IPS DF 6.9 (cell line): ENCODE measurements at places on chromosomes 7 and 10.
A peak's percentile ranks its signal among the peaks of the same experiment; 100 is the strongest.

DNA sequence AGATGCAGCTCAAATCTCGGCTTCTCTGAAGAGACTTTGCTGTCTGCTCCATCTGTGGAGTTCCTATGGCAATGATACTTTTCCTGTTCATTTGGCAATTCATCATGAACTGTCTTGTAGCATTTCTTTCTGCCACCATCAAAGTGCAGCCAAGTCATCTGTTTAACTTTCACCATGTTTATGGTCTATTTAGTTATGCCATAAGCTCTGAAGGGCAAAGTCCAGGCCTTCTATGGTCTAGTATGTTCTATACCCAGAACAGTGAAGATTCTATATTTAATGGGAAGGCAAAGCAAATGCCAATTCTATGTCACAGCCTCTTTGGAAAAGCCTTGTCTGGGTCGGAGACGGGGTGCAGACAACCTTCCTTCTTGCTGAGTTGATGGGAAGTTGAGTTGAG lies 472.6 kb downstream of the PLXNA4 start:
- DNase-seq: no peak

GRCh38 chr10:49382826-49383225 lies 13.1 kb downstream of the DRGX start:
- DNase-seq: no peak

DNA sequence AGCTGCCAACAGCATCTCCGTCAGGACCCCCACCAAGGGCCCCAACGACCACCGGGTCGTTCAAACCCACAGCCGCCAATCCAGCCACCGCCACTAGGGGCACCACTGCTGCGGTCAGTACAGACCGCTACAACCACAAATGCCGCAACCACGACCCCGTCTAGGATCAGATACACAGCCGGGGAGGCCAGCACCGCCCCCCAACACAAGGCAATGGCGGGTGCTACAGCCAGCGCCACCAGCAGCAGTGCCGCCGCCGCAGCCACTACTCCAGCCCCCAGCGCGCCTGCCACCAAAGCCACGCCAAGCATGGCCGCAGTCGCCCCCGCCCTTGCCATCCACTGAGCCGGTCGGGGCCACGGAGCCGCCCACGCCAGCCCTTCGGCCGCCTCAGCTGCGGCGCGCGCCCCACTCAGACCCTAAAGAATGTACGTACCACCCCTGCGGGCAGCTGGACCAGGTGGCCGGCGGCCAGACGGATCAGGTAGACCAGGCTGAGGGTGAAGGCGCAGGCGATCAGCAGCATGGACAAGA lies 473 bp downstream of the CYP51A1 start:
- DNase-seq: peak; percentile 45

GRCh38 chr7:50658696-50659095 lies 93.5 kb upstream of the DDC start:
- DNase-seq: no peak

GRCh38 chr7:81937091-81937490 lies 167.2 kb upstream of the HGF start:
- DNase-seq: no peak

DNA sequence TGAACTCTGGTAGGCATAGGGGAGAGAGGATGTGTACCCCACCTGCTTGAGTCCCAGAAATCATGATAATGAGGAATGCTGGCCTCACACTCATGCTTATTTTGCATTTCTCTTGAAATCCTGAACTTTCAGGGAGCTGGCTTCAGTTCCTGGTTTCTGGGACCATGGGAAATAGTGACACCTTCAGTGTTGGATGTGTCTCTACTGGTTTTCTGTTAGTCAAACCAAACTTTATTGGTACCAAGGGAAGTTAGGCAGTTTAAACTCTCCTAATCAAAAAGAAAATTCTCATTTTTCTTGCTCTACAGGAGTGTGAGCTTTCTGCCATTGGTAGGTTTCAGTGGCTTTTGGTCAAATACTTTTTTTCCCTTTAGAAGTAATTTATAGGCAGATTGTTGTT lies 11.8 kb upstream of the PCGF5 start:
- DNase-seq: no peak

DNA sequence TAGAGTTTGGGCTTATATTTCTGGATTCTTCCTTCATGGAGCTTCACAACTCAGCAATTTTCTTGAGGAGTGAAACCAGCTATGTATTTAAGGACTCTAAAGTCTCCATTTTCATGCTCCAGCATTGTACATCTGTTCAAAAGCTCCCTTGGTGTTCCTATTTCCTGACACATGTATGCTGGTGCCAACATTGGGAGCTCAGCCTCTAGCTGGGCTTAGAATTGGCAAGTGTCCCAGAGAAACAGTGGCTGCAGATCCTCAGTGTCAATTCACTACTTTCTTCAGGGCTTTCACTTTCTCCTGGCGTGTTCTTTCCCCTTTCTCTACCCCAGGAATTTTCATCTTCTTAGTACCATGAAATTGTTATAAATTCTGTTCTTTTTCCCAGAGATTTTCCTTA lies 103.1 kb downstream of the ZNF467 start:
- DNase-seq: no peak

GRCh38 chr10:72885953-72886352 lies 7.6 kb upstream of the OIT3 start:
- no peak for DNase-seq
